ENCODE measurements at places on chromosomes 12 and 14. TPM values are rescaled to one million over a fixed set of nuclear protein-coding genes. Genes with fewer than 3 reads are reported as not detected.

Gene RPS6KL1
- total RNA-seq, result 5.1 TPM

DNA sequence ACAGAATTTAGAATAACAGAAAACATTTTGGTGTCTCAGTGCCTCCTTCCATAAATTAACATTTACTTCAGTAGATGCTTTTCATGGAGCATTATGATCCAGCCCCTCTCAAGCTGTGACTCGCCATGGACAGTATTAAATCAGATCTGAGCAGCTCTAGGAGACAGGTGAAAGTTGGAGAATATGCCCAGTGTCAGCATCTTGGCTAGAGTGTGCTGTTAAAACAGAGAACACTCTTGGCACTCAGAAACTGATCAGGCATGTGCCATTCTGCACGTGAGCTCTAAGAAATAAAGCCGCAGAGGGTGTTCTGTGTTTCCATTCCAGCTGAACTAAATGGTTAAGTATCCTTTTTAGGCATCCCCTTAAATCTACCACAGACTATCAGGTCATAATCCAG is 68.0 kb downstream of the DIP2B start:
- H3K4me1 ChIP-seq, result peaks cover 33% of the 10 kb centered on the region
- peaks cover 6% of the 10 kb centered on the region for H3K36me3 ChIP-seq
- no peaks in the 10 kb centered on the region for H3K27me3 ChIP-seq
- no peak for DNase-seq

DNA sequence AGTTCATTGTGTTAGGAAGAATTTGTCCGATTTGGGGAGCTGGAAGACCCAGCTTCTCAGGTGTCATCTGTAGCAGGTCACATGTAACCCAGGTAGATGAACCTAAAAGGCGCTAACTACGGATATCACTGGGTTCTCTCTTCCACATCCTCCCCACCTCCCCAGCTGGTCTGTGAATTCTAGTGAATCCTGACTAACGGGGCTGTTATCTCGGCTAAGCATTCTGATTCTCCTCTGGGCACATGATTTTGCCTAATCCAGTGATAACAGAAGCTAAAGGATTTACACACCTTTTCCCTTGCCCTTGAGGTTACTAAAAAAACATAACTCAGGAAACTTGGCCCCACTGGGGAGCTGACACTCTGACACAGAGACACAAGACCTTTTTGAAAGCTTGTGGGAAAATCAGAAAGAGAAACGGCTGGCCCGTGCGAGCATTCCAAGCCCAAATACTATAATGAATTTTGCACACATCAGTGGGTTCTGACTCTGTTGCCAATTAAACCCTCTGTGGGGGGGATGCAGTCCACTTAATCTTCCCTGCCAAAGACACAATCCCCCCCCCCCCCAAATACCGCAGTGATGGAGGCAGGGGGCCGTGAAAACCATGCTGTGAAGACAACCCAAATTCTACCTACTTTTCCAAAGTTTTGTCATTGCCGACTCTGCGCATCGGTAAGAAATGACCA is 81.0 kb upstream of the FZD10 start:
- no peak overlapping the region for H3K27ac ChIP-seq
- H3K36me3 ChIP-seq, result no peaks in the 10 kb centered on the region
- H3K4me3 ChIP-seq, result no peak overlapping the region
- peaks cover 15% of the 10 kb centered on the region for H3K4me1 ChIP-seq
- DNase-seq, result no peak

DNA sequence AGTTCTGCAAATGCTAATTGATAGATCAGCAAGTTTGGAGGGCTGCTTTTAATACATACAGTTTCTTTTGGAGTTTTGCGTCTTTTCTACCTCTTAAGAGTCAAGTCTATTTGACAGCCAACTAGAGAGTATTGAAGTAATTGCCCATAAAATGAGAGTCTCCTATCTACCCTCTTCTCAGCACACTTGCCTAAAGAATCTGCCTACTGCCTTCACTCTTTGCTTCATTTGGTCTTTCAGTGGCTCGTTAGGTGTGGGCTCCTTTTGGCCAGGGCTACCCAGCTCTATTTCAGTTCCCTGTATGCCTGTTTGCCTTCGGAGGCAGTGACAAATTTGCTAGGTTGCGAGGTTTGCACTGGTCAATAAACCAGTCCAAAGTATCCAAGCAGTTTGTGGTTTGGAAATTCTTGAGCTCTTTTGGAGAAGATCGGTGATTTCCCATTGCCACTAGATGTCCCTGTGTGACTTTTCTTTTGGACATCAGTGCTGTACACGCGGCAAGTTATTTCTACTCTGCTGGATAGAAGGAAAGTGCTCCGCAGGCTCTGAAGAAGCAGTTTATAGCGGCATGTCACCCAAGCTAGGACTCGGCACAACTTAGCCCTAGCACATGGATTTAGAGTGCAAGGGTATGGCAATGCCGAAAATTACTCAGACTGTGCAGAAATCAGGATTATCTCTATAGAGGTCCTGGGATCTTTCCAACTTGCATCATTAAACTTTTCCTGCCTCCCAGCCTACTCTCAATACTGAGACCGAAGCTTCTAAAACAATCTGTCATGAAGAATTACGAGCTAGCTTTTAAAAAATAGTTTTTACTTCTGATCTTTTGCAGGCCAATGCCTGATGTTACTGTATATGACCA is 38.6 kb downstream of the MGST1 start:
- H3K4me3 ChIP-seq, result no peak overlapping the region
- H3K36me3 ChIP-seq, result no peaks in the 10 kb centered on the region
- H3K4me1 ChIP-seq, result no peaks in the 10 kb centered on the region
- DNase-seq, result no peak
- H3K27ac ChIP-seq, result no peak overlapping the region

DNA sequence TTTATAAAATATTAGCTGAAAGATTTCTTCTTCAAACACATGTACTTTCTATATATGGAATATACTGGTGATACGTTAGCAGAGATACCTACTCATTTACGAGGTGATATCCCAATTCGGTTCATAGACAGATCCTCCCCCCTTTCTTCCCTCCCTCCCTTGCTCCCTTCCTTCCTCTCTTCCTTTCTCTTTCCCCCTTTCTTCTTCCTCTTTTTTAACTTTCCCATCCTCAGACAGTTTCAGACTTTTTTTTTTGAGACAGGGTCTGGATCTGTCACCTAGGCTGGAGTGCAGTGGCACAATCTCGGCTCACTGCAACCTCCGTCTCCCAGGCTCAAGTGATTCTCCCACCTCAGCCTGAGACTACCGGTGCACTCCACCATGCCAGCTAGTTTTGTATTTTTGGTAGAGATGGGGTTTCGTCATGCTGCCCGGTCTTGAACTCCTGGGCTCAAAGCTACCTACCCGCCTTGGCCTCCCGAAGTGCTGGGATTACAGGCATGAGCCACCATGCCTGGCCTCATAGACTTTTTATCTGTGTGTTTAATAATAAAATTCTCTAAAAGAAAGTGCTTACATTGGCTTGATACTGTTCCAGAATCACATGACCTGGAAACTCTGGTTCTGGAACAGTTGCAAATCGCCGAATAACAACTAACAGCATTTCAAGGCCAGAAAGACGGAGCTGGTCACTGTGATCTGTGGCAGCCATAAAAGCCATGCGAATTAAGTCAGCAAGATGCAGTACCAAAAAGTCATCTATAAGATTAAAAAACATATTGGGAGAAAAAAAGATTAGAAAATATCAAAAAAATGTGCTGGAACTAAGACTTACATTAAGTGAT is 99.2 kb downstream of the HEATR5A start:
- H3K27me3 ChIP-seq, result no peaks in the 10 kb centered on the region
- H3K36me3 ChIP-seq, result no peaks in the 10 kb centered on the region
- H3K4me3 ChIP-seq, result no peak overlapping the region

Gene PPFIA2
- not detected for total RNA-seq

Gene PSMB5
- total RNA-seq, result 120 TPM
